Activated effector memory CD4-positive, alpha-beta T cell treated with Interleukin-2 at 50 U/mL for 16 hours (primary cell): ENCODE measurements at places on chromosomes 11 and 22.

DNA sequence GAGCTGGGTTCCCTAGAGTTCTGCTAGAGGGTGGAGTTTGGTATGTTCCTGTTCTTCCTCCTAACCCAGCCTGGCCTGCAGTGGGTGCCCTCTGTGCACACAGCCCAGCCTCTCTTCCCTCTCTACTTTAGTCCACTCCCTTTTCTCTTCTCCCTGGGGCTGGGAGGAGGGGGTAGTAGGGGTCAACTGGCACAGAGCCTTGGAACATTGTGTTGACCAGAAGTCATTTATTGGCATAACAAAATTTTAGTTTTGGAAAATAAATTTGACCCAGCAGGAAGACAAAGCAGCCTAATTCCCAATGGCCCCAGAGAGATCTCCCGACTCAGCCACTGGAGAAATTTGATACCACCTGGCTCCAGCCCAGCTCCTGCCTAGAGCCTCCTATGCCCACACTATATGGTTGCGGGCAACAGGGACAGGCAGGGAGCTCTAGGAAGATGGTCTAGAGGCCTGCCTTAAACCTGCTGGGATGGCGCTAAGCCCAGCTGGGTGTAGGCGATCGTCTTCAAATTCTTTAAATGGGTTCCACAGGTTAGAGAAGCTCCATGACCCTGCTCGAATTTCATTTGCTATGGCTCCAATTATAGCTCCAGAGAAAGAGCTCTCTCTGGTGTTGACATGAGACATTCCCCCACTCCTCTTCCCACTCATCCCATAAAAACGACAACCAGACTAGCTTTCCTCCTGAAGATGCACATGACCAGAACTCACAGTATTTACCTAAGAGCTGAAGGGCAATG is 9.9 kb downstream of the PCSK7 start:
- DNase-seq: no peak

DNA sequence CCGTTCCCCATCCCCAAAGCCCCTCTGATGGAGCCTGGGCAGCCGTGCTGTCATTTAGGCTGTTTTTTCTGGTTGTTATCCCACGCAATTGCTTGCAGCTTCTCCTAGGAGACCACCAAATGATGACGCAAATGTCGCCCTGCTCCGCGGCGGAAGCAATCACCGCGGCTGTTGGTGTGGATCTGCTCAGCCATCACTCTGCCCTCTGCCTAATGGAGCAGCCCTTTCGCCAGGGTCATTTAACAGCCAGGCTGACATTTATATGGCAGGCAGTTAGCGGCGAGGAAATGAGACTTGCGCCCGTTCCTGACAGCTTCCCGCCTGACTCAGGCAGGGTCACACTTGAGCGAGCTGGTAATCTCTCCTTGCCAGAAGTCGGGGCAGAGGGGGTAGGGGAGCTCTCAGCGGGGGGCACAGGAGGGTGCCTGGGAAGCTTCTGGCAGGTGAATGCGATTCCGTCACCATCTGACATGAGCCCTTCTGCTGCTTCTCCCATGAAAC is 97.9 kb upstream of the RTL6 start:
- no peak for DNase-seq

- no peak for DNase-seq
Observed at GRCh38 chr11:112769170-112769569, 192.1 kb upstream of the NCAM1 start.

DNA sequence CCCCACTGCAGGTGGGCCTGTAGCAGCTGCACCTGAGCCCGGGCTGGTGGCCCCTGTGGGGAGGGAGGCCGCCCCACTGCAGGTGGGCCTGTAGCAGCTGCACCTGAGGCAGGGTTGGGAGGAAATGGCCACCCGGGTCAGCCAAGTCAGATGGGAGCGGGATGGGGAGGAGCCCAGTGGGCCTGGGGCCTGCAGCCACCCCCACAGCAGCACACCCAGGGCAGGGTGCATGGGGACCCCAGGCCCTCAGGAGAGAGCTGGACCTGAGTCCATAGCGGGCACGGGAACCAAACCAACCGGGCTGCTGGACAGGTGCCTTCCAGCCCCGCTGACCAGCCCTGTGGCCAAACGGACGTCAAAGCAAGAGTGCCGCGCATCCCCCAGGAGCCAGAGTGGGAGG is 61.7 kb downstream of the BRD1 start:
- DNase-seq: no peak

- DNase-seq: no peak
Observed at GRCh38 chr11:90134478-90135003, at the start of gene NAALAD2. TSS of gene NAALAD2 (plus strand) at chr11:90134663. CDS start at chr11:90134759, 96 bp downstream.
